Stimulated activated CD4-positive, alpha-beta T cell treated with anti-CD3 and anti-CD28 coated beads, Interleukin-4, amount 100 ng/mL, for 4 hours (primary cell): ENCODE measurements at places on chromosomes 3 and 15.

DNA sequence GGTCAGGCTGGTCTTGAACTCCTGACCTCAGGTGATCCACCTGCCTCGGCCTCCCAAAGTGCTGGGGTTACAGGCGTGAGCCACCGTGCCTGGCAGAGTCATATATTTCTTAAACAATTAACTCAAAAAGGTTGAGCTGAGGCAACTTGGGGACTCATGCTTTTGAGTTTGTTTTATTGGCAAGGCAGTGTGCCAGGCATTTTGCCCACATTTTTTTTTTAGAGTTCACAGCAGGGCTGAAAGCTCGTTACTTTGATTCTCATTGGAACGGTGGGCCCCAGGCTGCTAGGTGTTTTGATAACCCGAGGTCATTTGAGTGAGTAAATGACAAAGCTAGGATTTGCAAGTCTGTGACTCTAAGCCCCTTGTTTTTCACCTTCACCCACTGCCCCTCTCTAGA lies 76.2 kb downstream of the CCK start:
- no peak for DNase-seq

DNA sequence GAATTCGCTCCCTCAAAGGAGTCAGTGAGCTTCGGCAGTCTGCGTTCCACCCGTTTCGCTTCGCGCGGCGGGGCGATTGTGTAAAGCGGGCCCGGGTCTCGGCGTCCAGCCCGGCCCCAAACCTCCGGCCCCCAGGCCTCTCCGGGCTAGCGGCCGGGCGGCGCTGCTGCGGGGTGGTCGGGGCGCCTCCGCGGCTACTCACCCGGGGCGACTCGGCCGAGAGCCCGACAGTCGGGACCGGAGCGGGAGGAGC lies 412 bp downstream of the CHDH start:
- no peak for DNase-seq

GRCh38 chr3:14466179-14466903 lies 63.9 kb downstream of the SLC6A6 start:
- DNase-seq, result no peak

DNA sequence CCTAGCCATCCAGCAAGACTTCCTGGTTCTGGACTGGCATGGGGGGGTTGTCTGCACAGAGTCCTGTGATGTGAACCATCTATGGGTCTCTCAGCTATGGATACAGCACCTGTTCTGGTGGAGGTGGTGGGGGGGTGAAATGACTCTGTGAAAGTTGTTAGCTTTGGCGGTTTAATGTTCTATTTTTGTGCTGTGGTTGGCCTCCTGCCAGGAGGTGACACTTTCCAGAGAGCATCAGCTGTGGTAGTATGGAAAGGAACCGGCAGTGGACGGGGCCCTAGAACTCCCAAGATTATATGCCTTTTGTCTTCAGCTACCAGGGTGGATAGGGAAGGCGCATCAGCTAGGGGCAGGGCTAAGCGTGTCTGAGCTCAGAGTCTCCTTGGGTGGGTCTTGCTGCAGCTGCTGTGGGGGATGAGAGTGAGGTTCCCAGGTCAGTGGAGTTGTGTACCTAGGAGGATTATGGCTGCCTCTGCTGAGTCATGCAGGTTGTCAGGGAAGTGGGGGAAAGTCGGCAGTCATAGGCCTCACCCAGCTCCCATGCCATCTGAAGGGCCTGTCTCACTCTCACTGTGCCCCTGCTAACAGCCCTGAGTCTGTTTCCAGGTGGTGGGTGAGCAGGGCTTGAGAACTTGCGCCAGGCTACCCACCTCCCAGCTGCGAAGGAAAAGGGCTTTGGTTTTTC lies 7.1 kb upstream of the LARS2 start:
- DNase-seq, result no peak

DNA sequence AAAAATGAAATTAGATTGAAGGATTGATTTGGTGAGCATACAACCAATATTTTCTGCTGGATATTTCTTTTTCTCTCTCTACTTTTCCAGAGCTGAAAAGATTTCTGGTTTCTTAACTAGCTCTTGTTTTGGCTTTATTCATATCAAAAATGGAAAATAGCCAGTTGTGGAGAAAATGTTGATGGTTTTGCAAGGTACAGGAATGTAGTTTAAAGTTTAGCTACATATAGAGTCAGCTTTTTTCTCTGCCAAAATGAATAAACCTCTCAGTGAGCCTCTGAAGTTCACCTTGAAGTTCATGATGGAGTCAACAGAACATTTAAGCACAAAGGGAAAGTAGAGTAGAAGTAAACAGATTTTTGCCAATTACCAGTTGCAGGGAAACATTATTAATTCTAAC lies 720.5 kb upstream of the ALCAM start:
- DNase-seq, result no peak

DNA sequence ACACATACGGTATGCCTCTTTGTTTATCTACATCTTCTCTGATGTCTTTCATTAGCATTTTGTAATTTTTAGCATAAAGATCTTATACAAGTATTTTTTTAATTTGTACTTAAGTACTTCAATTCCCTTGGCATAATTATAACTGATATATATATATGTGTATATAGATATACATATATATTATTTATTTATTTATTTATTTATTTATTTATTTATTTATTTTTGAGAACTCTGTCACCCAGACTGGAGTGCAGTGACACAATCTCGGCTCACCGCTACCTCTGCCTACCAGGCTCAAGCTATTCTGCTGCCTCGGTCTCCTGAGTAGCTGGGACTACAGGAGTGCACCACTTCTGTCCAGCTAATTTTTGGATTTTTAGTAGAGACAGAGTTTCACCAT lies 382.7 kb downstream of the EPHA3 start:
- no peak for DNase-seq

GRCh38 chr15:34258151-34258550 lies 33.3 kb downstream of the EMC4 start:
- no peak for DNase-seq

DNA sequence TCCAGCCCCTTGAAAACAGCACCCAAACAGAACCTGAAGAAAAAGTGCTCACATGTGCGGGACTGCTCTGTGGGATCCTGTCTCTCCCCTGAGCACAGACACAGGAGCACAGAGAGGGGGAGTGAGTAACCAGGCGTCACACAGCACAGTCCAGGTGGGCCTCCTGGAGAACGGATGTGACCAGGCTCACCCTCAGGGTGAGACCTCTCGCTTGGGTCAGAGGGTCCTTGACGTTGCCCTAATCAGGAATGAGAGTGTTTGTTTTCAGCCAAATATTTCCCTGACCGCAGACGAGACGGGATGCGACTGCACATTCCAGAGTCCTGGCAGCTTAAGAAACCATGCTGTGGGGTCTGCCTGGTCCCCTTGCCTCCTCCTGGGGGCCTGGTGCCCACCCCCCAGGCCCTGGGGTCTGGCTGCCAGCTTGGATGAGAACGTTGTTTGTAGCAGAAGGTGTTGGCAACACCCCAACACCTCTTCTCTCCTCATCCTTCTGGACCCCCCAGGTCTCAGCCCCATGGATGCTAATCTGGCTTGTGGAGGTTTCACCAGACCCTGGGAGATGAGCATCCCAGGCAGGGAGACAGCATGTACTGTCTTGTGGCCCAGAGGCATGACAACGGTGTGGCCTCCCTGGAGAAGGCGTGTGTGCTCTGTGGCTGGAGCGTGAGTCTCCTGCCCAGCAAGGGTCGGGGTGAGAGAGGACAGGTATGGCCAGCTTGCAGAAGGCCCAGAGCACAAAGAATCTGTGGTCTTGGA lies 42.1 kb upstream of the SLC6A6 start:
- no peak for DNase-seq

DNA sequence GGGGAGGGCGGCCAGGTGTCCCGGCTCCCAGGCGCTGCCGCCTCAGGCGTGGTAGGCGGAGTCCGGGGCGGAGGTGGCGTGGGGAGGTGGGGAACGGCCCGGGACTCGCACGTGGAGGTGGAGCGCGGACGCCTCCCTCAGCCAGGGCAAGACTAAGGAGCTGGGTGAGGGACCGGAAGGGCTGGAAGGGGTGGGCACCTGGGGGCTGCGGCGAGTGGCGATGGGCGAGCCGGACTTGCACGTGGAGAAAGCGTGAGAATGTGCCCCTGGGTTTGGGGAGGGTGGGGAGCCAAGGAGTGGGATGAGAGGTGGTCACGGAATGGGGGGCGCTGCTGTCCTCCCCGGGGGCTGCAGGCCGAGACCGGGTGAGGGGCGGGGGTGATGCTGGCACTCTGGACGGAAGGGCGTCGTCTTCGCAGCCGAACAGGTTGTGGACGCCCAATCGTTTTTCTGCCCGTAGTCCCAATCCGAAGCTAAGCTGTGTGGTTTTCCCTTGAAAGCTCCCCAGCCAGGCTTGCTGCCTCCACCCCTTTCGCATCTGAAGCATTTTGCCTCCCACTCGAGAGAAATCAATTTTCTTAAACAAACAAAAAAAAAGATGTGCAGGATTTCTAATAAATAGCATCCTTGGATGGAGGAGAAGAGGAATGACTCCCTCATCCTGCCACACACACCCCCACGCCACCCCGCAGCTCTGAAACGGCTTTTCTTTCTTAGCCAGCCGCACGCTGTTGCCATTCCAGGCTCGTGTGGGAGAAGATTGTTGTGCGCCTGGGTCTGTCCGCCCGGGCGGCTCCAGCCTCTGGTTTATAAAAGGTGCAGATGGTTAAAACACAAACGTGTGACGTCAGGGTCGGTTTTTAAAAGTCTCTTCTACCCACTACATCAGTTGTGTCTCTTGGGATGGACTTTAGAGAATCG lies 62.5 kb upstream of the ANKRD28 start:
- peak; percentile 7 for DNase-seq

DNA sequence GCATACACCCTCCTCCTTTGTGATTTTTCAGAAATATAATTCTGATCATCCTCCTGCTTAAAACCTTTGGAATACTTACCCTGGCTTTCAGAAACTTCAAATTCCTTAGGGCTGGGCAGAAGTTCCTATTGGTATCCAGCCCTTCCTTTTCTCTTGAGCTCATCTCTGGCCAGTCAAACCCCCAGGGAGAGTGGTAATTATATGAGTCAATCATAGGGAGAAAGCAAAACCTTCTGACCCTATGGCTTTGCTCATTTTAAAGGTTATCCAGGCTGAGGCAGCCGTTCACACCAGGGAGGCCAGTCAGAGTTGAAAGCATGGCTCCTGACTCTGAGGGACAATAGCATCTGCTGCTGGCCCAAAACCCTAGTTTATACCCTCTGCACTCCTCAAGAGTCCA lies 23.9 kb upstream of the CTNNB1 start:
- no peak for DNase-seq

DNA sequence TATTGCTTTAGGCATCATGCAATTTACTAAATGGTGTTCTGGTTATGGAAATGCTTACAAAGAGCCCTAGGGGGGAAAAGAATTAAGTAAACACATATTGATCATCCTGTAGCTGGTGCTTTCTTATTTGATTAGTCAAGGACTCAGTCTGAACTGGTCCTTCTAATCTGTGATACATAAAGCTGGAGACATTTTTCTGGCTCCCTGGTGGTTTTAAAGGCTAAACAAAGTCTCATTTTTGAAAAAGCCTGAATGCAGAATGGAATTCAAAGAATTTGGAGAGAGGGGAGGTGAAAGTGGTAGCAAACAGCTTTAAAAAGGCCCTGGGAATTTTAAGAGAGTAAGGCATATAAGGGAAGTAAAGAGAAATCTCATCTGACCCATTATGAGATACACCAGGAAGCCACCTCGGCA lies 149.7 kb downstream of the RBMS3 start:
- no peak for DNase-seq

- no peak for DNase-seq
These were observed 53.7 kb downstream of the RGMA start for GRCh38 chr15:93035092-93035915.

- DNase-seq, result no peak
These were observed 76.1 kb downstream of the FRMD4B start for GRCh38 chr3:69309814-69310213.

DNA sequence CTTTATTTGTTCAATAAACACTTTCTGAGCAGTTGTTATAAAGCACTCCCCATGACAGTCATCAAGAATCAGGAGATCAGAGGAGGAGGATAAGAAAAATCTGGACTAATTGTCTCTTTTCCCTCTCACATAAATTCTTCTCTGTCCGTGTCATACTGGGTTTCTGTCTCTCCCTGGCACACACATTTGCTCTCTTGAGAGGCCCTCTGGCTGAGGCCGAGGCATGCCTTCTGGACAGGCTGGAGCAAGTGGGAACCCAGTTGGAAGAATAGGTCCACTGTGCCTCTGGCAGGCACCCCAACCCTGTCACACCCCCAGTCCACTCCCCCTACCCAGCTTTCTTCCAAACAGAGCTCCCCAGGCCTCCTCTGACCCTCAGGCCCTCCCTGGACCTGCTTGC lies 315.8 kb downstream of the UACA start:
- DNase-seq, result no peak

- DNase-seq, result no peak
These were observed 143.1 kb downstream of the TLE3 start for GRCh38 chr15:69954666-69955065.

- no peak for DNase-seq
These were observed 174.2 kb upstream of the STT3B start for GRCh38 chr3:31358473-31359070.

DNA sequence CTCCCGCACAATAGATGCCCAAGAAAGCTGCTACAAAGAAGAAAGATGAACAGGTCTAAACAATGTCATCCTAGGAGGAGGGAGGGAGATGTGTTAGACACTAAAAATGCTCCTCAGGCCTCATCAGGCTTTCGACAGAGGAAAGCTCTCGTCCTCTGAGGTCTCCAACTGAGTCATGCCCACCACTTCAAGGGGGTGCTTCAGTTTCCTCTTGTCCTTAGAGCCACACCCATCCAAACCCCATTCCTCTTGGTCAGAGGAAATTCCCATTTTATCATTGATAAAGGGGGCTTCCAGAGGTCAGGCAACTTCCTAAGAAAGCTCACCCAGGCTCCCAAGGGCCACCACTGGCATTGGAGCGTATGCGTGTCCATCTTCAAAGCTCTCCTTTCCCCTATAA lies 50.1 kb downstream of the HEG1 start:
- DNase-seq, result no peak

DNA sequence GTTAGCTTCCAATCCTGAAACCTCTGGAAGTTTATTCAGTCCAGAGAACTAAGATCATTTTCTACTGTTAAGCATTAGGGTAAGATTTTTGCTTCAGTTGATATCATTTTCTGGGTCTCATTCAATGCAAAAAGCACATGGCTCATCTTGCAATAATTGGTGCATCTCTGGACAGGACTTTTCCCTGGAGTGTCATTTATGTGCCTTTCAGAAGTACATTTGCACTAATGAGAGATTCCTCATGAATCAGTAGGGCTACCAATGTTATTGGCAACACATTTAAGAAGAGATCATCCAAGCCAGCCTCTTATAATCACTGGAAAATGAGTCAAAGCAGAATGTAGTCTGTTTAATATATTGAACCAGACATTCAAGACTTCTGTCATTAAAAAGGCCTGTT lies 224.2 kb upstream of the CHRNA7 start:
- DNase-seq, result no peak

GRCh38 chr15:78216276-78217104 lies 17.9 kb downstream of the ACSBG1 start:
- DNase-seq, result no peak

- DNase-seq, result peak; percentile 83
These were observed 1.9 kb downstream of the KLF13 start for GRCh38 chr15:31328428-31328968.

GRCh38 chr3:192840143-192840836 lies 77.4 kb downstream of the MB21D2 start:
- DNase-seq, result no peak

- no peak for DNase-seq
These were observed 551.5 kb downstream of the FOXP1 start for GRCh38 chr3:71031914-71032521.
